ENCODE measurements at places on chromosomes 11 and 22.
A peak's percentile ranks its signal among the peaks of the same experiment; 100 is the strongest.

- DNase-seq = peak; percentile 18
Observed at GRCh38 chr11:72552399-72552910, 118.1 kb upstream of the CLPB start.

GRCh38 chr11:13260201-13260962 is 17.2 kb upstream of the BMAL1 start:
- DNase-seq = no peak

DNA sequence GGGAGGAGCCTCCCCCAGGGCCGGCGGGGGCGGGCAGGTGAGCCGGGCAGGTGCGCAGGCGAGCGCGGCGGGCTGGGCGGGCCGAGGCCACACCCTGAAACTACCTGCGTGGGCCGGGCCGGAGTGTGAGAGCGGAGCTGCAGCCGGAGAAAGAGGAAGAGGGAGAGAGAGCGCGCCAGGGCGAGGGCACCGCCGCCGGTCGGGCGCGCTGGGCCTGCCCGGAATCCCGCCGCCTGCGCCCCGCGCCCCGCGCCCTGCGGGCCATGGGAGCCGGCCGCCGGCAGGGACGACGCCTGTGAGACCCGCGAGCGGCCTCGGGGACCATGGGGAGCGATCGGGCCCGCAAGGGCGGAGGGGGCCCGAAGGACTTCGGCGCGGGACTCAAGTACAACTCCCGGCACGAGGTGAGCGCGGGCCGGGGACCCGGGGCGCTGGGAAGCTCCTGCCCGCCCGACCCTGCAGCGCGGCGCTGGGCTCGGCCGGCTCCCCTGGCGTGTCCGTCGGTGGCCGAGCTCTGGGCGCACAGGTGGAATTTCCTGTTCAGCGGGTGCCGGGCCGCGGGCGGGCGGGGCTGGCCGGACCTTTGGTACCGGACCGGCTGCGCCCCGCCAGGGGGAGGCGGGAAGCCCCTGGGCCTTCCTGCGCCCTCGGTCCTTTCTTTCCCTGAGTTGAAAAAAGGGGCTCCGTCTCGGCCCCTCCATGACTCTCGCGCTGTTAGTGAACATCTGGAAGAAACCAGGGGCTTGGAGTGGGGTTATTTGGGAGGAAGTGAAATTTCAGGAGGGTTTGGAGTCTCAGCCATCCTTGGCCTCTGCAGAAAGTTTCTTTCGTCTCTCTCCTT is at the start of gene ST14:
TSS of gene ST14 (plus strand) at position 126 of the 841 bp plus-strand sequence. CDS start at position 324, 198 bp downstream.
- DNase-seq = no peak

DNA sequence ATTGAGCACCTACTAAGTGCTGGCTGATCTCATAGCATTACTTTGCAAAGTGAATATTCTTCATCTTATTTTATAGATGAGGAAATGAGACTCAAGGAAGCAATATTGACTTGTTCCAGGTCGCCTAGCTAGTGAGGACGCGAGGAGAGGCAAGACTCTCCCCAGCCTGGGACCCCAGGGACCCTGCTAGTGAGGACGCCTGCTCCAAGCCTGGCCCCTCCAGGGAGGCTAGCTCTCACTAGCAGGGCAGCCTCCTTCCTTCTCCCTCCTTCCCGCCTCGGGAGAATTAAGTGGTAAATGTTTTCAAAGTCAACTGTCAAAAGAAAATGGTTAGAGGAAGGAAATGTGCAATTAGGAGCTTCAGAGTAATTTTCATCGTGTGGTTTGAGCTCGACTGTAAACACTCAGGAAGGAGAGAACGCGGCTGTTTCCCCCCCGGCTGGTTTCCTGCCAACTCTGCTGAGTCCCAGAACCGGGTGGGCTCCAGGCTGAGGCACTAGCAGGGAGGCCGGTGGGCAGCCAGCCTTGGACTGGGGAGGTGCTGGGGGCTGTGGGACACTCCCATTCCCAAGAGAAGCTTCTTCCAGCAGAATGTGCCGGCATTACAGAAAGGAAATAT is 17.9 kb downstream of the MYEOV start:
- DNase-seq = no peak

DNA sequence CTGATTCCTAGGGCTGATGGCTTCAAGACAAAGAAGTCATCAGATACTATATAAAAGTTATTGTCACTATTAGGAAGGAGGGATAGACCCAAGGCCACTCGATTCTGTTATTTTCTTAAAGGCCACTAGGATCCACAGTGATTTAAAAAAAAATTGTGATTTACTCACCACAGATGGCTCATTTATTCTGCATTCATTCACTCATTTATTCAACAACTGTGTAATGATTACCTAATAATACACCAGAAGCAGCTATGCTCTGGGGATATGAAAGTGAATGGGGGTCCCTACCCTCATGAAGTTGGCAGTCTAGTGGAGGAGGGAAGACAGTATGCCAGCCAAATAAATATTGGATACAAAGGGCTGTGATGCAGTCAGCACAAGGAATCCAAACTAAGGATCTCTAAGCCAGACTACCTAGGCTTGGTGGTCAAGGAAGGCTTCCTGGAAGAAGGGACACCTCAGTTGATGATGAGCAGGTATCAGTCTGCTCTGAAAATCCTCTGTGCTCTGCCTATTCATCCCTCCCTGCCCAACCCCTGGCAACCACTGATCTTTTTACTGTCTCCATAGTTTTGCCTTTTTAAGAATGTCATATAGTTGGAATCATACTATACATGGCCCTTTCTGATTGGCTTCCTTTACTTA is 110.5 kb downstream of the NAT10 start:
- DNase-seq = no peak

DNA sequence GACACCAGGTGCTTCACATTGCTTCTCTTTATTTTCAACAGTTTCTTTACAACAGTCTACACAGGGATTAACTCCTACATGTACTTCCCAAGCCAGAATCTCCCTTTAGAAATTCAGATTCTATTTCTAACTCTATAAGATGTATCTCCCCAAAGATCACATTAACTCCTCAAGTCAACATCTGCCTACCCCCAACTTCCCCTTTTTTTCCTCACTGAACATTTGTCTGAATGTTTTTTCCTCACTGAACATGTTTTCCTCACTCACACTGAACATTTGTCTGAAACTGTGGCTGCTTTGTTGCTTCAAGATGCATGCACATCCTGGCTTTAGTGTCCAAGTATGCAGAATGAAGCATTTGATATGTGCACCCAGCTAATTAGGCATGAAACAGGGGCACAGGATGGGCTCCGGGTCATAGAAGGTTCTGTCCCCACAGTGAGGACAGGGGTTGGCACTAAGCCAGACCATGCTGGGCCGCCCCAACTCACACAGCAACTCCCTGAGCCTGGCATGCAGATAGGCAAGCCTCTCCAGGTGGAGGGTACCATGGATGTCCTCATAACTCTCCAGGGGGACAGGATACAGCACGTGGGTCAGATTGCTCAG is 11.3 kb downstream of the PRAME start:
- no peak for DNase-seq

- DNase-seq = peak; percentile 83
Observed at GRCh38 chr11:78798663-78799062, 224.0 kb upstream of the NARS2 start.

DNA sequence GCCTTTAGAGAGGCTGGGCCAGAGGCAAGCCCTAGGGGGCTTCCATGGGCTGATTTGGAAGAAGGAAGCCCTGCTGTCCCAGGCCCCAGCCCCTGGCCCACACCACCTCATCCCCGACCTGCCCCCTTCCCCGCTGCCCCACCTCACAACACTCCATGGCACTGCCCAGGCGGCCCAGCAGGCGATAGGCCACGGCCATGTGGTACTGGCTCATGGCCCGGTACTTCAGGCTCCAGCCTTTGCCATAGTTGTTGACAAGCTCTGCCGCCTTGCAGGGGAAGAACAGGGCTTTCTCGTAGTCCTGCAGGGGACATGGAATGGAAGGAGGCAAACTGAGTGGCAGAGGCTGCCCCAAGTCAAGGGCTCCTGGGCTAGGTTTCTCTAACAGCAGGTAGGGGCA is 6.4 kb downstream of the RAPSN start:
- no peak for DNase-seq

GRCh38 chr11:75705541-75705940 is 12.1 kb upstream of the MOGAT2 start:
- peak; percentile 13 for DNase-seq

- no peak for DNase-seq
Observed at GRCh38 chr11:19073454-19074415, 13.2 kb upstream of the MRGPRX2 start.

- no peak for DNase-seq
Observed at GRCh38 chr11:34744511-34744910, 123.6 kb downstream of the EHF start.

DNA sequence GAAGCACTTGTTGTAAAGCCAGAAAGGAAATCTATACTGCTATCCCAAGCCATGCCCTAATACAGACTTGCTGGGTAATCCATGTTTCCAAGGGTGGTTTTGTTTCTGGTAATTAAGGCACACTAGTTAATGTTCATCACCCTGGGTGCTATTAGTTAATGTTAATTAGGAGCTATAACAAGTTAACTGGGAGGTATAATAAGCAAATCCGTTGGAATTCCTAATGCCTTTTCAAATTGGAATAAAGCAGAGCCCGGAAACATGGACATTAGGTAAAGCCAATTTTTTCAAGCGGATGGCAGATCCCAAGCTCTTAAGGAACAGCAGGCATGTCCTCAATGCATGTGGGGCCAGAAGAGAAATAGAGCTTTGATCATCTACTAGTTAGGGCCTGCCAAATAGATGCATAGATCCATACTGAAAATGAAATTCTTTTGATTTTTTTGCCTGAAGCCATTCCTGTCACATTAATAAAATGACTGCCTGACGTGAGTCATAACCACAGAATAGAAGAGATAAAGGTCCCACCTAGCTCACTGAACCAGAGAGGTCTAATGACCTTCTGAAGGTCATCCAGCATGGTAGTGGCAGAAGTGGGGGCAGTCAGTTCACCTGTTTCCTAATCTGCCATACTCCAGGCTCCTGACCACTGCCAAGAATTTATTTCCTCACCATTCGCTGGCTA is 28.5 kb upstream of the CCDC34 start:
- DNase-seq = no peak

- no peak for DNase-seq
Observed at GRCh38 chr22:25395468-25395867, 169.0 kb upstream of the GRK3 start.

DNA sequence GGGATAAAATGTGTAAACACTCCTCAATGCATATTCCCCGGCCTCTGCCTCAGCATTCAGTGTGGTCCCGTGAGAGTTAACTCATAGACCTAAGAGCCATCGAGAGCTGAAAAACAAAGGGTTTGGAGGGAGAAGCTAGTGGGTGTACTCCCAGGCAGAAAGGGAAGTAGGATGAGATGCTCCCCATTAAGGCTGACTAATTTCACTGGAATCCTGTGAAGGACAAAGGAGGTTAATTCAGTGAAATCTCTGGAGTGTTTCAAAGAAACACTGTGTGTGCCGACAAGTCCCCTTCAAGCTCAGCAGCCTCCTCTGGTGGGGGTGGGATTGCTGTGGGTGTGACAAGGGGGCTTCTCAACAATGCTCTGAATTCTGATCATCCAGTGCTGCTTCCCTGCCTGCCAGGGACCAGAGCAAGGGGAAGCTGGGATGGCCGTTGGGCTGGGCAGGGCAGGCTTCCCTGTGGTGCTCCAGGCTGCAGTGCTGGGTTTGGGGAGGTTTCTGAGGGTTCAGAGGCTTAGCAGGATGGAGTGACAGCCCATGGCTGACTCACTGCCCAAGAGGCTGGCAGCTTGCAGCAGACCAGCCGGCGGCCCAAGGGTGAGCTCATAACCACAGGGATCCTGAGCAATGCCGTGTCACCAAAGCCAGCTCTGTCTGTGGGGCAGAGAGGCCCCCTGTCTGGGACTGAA is 61.4 kb upstream of the BMAL1 start:
- DNase-seq = no peak

- DNase-seq = no peak
Observed at GRCh38 chr11:19541521-19542049, 171.1 kb upstream of the NAV2 start.

DNA sequence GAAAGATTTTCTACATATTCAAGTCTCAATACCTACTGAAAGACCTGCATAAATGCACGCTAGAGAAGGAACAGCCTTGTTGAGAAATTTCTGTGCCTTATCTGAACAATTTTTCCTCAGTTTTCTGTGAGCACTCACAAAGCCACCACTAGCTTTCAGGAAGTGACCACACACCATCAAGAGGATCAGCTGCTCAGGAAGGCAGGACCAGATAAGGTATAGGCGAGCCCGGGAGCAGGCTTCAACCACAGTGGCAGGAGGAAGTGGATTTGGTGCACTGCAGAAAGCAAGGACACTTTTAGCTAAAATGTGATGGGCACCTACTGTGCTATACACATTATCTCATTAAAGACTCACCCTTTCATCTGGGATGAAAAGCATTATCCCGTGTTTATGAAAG is 220.8 kb downstream of the RAB38 start:
- DNase-seq = no peak

GRCh38 chr22:46421267-46421666 is 85.8 kb downstream of the TRMU start:
- no peak for DNase-seq

DNA sequence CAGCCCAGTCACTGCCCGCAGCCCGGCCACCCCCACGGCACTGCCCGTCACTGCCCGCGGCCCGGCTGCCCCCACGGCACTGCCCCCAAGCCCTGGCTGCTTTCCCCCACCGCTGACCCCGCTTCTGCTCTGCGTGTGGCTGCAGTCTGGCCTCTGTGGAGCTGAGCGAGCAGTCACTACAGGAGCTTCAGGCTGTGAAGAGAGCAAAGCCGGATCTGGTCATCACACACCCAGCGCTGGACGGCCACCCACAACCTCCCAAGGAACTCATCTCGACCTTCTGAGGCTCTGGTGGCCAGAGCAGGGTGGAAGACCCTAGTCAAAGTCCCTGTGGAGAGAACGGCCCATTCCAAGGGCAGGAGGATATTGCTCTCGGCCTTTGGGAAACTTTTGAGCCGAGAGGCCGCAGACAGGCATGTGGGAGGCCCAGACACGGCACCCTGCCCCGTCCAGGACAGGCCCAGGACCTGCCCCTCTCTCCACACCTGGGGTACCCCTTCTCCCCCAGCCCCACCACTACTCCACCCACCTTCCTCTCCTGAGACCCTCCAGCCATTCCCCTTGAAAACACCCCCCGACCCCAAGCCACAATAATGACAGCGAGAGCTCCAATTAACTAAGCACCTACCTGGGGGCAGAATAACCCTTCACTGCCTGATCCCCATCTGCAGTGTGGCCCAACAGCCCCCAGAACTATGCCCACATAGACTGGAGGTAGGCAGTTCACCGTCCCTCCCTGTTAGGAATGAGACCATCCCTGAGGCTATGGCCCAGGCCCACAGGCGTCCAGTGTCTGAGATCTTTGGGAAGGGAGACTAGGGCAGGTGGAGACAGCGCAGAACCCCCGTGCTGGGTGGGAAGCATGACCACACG is 3.7 kb upstream of the PGGHG start:
- DNase-seq = no peak

GRCh38 chr11:130476200-130476921 is 27.9 kb downstream of the ADAMTS15 start:
- peak; percentile 59 for DNase-seq

- no peak for DNase-seq
Observed at GRCh38 chr11:113334183-113334582, 19.8 kb downstream of the TTC12 start.

DNA sequence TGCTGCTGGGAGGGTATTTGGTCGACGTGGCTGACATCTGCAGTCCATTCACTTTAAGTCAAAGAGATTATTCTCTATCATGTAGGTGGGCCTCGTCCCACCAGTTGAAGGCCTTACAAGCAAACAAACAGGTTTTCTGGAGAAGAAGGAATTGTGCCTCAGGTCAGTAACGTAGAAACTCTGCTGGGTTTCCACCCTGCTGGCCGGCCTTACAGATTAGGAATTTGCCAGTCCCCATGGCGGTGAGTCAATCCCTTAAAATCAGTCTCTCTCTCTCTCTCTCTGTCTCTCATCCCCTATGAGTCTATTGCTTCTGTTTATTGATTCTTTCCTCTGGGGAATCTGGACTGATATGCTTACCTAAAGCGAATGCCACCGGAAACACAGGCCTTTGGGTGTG is 75.4 kb upstream of the FGF3 start:
- no peak for DNase-seq
